Naive thymus-derived CD4-positive, alpha-beta T cell (primary cell): ENCODE measurements at places on chromosomes 16 and 17. TPM values are rescaled to one million over a fixed set of nuclear protein-coding genes. Genes with fewer than 3 reads are reported as not detected.

- no peak for DNase-seq
- H3K27ac ChIP-seq: peak within 1 kb of the TSS; percentile 80
- H3K4me3 ChIP-seq: peak within 1 kb of the TSS; percentile 91
- no peaks in the 10 kb centered on the region for H3K27me3 ChIP-seq
- H3K4me1 ChIP-seq: peaks cover 20% of the 10 kb centered on the region
- H3K36me3 ChIP-seq: no peaks in the 10 kb centered on the region
Observed at GRCh38 chr16:88453217-88453531, at the start of gene ZFPM1. TSS of gene ZFPM1 (plus strand) at chr16:88453280. CDS start at chr16:88453639, 359 bp downstream.

DNA sequence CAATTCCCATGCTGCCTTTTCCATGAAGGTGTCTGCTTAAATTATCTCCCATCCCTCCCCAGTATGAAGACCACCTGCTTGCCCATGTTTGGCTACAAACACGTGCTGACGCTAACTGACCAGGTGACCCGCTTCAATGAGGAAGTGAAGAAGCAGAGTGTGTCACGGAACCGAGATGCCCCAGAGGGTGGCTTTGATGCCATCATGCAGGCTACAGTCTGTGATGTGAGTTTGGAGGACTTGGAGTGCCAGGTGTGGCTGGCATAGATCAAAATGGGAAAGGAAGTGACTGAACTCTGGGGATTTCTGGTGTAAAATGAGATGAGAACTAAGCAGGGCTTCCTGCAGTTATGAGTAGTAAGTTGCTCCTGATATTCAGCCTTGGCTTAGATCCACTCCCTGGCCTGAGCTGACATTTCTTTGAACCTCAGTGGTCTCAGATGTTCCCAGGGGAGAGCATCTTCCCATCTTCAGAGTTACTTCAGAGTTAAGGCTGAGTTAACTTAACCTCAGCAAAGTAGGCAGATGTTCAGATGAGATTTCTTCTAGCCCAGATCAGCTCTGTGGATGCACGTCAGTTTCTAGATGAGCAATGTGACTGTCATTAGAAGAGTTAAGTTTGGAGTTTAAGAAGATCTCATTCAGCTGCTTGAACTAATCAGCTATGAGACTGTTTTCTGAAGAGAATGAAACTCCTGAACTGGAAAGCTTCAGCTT, 32.7 kb downstream of the ITGB3 start:
- no peak overlapping the region for H3K4me3 ChIP-seq
- no peaks in the 10 kb centered on the region for H3K36me3 ChIP-seq
- H3K27ac ChIP-seq: no peak overlapping the region

- no peaks in the 10 kb centered on the region for H3K4me1 ChIP-seq
- H3K4me3 ChIP-seq: no peak overlapping the region
- no peak overlapping the region for H3K27ac ChIP-seq
- no peaks in the 10 kb centered on the region for H3K27me3 ChIP-seq
- H3K36me3 ChIP-seq: no peaks in the 10 kb centered on the region
Observed at GRCh38 chr16:49349446-49350168, 24.0 kb upstream of the C16orf78 start.

Gene CCL16
- not detected for total RNA-seq

DNA sequence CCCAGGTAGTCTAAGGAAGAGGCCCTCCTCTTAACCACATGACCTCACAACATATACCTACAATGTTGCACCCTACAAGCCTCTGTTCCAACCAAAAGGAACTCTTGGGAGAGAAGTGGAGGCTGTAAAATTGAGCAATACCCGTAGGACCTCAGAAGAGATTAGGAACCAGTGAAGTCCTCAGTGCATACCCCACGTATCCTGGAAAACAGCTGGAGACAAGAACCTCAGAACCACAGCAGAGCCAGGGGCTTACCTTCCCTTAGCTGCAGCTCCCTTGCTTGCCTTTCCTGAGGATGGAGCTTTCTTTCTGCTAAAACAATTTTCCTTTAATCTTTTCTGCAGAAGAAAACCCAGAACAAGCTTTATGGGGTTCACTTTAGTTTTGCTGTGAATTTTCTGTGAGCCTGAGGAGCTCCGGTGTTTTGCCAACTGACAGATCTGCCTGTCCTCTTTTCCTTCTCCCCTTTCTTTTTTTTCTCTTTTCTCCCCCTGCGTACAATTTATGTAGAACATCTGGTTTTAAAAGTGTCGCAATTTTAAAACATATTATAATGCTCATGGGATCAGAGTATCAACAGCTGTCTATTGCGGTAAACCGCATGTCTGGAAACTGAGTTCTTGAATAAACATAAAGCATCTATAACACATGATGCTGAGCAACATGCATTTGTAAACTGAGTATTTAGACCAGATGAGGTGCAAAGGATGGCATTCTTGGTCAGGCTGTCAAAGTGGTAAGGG, 226.4 kb upstream of the MAF start:
- H3K36me3 ChIP-seq: no peaks in the 10 kb centered on the region
- H3K4me1 ChIP-seq: no peaks in the 10 kb centered on the region
- no peak overlapping the region for H3K4me3 ChIP-seq
- H3K27ac ChIP-seq: no peak overlapping the region
- no peak for DNase-seq
